ENCODE measurements at places on chromosomes 6 and 20.

DNA sequence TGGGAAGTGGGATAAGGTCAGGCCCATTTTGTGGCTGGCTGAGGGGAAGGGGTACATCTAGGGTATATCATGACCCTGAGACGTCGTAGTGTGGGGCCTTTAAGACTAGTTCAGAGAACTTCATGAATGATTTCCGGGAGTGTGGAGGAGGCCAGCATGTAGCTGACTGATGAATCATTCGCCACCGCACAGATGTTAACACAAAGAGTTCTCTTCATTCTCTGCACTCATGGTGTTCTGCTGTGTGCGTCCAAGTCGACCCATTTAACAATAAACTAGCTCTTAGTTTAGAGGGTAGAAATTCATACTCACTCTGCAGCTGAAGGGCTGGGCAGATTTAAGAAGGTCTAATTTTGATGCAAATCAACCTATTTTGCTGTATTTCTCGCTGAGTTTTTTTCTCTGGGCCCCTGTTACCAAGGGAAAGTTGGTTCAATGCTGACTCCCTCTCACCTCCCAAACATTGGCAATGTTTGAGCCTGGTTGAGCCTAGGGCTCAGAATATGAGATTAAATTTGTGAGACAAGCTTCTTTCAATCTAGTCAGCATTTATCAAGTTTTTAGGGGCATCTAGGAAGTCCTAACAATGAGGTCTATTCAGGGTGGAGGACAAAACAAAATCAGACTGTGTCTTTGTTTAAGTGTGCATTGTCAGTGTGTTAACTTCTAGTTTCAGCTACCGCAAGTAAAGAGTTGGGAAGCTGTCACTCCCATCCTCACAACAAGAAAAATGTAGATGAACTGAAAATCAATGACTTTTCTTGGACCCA is 106.8 kb upstream of the CBLN4 start:
- DNase-seq: no peak

DNA sequence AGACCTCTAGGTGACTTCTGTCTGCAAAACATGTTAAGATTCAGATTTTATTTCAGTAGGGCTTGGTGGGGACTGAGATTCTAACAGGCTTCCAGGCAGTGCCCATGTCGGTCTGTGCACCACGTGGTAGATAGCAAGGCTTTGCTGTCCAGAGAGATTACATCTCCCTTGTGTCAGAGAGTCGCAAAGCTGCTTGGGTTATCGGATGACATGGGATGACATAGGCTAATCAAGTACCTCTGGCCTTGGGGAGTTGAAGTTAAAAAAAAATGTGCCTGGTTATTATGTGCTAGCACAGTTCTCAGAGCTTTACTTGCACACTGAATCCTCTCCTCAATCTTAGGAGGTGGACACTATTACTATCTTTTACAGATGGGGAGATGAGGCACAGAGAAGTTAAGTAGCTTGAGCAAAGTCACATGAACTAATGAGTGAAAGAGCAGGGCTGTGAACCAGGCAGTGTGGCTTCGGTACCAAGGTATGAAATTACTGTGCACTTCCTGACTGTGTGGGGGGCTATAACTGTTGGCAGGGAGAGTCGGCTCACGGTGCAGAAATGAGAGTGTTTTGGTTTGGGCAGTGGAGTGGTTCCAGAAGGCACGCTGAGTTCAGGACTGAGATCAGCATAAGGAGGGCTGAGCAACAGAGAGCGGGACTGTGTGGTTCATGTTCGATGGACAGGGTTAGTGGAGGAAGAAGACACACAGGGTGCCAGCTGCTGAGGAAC is 41.1 kb downstream of the FARS2 start:
- no peak for DNase-seq

GRCh38 chr6:111949546-111949945 is 76.3 kb upstream of the FYN start:
- DNase-seq: no peak

GRCh38 chr20:34874094-34874654 is 1.5 kb upstream of the GGT7 start:
- peak; percentile 89 for DNase-seq

DNA sequence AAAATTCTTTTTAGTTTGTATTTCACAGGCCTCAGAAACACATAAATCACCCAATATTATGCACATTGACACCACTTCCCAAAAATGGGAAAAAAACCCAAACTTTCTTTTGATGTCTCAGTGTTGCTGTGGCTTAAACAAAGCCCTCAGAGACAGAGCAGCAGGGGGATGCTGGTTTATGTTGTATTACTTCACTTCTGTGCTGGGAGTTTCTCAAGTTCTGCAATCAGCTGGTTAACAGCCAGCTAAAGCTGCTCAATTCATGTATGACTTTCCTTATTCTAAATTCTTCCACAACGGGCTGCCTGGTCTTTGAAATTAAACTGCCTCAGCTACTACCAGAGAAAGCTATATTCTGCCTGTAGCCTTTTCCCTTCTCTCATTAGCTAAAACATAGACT is 5.6 kb downstream of the FILIP1 start:
- no peak for DNase-seq

- DNase-seq: no peak
Measured at GRCh38 chr6:24440897-24441598, 38.3 kb downstream of the MRS2 start.

GRCh38 chr6:154258064-154258757 is 98.4 kb downstream of the IPCEF1 start:
- peak; percentile 59 for DNase-seq

- DNase-seq: no peak
Measured at GRCh38 chr20:13443690-13444089, 195.0 kb downstream of the TASP1 start.

- no peak for DNase-seq
Measured at GRCh38 chr20:25145131-25145530, 50.4 kb upstream of the ENTPD6 start.

DNA sequence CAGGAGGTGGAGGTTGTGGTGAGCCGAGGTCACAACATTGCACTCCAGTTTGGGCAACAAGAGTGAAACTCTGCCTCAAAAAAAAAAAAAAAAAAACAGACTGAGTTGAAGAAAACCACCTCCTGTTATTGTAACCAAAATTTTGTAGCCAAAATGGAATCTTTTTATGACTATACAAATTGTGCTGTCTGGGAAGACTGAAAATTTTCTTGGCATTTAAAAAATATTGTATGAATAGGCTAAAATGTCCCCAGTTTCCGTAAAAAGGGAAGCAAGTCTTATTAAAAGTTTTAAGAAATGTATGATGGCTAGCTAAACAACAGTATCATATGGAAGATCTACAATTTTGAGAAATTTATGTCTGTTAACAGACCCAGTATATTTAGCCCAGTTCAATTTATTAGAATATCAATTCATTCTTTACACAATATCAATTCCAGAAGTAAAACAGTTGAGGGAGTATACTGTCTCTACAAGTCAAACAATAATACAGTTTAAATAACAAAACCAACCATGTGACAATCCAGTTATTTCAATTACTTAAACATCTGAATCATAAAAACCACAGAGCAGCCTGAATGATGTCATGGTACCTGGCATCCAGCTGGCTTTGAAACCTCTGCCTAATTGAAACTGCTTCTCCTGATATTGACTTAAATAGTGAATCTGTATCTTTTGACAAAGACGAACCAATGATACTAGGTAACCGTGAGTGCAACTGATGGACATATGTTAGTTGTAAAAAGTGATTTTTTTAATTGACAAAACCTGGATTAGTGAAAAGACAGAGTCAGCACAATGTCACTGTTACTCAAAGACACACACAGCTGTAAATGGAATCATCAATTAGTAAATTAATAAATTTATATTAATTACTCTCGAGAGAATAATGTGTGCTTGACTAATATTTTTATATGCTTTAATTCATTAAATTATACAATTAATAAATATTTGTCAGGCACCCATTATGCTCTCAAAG is 166.6 kb upstream of the MARCKS start:
- DNase-seq: peak; percentile 79

DNA sequence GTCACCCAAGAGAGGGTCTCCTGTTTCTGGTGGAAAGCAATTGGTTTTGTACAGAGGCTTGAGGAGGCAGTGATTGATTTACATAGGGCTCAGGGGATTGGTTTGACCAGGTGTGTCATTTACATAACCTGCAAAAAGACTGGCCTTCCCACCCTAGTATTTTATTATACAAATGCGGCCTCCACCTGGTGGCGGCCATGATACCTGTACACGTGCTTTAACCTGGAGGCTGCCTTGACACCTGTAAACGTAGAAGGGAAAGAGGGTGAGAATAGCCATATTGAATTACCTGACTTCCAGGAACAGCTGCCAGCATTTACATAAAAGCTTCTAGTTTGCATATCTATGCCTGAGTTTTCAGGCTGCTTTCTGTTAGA is 48.7 kb downstream of the HLA-DPB1 start:
- no peak for DNase-seq
